Activated CD8-positive, alpha-beta memory T cell treated with anti-CD3 and anti-CD28 coated beads for 48 hours (primary cell): ENCODE measurements at places on chromosomes 5 and 9.

DNA sequence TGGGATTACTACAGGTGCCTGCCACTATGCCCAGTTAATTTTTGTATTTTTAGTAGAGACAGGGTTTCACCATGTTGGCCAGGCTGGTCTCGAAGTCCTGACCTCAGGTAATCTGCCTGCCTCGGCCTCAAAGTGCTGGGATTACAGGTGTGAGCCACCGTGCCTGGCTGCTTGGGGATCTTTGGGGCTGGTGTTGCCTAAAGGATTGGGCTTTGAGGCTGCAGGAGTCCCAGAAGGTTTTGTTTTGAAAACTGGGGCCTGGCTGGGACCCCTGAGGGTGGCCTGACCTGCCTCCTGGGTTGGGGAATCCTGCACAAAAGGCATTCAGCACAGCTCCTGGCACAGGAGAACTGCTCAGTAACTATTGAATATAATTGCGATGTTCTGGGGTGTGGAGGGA, 25.1 kb upstream of the SHB start:
- DNase-seq: no peak

GRCh38 chr9:76310577-76310976, 83.6 kb downstream of the RFK start:
- DNase-seq: no peak

- DNase-seq: no peak
Observed at GRCh38 chr9:6049798-6050197, 34.4 kb upstream of the RANBP6 start.

DNA sequence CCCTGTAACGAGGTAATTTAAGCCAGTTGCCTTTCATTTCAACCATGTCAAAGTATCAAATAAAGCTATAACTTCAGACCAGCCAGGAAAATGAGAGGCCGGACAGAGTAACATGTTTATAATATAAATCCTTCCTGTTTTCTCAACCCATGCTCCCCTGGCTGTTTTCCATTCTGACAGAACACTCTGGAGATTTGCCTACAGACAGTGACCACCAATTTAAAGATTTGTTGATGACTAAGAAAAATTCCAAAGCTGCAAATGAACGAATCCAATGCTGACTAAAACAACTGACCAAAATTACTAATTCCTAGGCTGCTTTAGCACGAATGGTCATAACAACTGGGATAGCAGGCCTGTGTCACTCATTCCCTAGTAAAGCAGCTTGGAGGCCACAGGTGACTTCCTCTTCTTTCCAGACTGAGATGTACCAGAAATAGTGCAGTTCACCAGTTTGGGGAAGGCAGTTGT, 141.4 kb downstream of the AOPEP start:
- DNase-seq: no peak

DNA sequence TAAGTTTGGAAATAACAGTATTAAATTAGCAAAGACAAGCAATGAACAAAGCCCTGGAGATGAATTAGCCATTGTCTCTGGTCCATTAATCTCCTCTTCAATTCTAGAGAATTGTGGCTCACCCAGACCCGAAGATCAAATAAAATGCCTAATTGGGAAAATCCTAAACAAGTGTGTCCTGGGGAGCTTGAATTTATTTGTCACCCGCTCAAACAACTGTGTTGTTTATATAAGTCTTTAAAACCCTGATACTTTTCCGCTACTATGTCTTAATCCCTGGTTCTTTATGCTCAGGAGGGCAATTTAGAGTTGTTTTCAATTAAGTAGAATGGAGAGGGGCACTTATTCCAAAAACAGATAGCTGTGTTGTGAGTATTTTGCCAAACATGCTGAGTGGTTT, 128.4 kb downstream of the ANXA1 start:
- DNase-seq: no peak

- no peak for DNase-seq
Observed at GRCh38 chr5:3221432-3221831, 374.2 kb upstream of the IRX1 start.

DNA sequence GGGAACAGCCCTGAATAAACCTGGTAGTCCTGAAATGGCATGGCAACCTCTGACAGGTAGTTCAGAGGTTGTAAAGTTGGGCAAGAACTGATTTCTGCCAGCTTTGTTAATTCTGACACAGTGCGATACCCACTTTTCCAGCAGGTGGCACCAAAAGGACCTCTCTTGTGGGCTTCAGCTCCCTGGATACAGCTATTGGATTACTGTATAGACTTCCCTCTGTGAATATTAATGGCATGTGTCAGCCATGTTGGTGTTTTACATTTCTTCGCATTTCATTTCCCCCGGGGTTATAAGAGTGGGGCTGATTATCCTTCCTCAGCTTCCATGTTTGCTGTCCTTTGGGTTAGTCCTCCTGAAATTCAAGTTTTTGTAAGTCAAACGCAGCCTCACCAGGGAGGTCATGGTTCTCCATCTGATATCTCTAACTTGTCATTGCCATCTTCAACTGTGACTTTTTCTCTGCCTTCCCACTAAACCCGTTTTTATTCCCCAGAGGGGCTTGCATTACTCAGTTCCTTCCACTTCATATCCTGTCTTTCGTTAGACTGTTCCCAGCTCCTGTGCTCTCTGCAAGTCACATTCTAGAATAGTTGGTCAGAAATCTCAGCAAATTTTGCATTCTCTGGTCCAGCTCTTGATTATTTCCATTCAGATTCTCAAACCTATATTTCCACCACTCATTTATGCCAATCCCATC, 135.6 kb downstream of the LIFR start:
- DNase-seq: no peak

DNA sequence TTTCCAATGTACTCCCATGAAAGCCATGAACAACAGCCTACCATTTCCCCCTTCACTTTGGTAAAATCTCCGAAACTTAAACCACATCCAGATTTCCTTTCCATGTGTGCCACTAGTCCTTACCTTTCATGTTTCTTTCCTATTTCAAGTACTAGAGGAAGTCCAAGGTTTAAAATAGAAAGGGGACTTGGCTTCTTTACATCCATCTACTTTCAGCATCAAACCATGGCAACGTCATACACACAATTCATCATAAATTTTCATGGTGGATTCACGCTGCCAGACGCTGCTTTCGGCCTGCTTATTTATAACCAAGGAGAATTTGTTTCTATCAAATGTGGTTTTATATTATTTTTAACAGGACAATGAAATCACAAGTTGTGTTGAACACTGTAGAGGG, 58.7 kb upstream of the ZNF622 start:
- no peak for DNase-seq

DNA sequence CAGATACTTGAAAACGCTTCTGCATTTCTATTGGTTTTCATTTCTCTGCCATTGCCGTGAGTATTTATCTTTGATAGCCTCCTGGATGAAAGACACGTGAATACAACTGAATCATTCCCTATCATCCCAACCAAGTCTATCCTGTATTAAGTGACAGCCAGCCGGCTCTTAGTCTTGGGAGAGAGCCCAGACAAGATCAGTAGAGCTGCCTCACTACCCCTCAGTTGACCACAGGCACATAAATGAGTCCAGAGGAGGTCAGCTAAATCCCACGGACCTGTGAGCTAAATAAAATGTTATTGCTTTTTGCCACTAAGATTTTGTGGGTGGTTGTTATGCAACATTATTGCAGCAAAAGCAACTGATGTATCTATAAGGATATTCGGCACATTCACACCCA, 639.0 kb upstream of the ACO1 start:
- DNase-seq: no peak

GRCh38 chr9:82164159-82164558, 175.6 kb downstream of the SPATA31D1 start:
- DNase-seq: no peak

DNA sequence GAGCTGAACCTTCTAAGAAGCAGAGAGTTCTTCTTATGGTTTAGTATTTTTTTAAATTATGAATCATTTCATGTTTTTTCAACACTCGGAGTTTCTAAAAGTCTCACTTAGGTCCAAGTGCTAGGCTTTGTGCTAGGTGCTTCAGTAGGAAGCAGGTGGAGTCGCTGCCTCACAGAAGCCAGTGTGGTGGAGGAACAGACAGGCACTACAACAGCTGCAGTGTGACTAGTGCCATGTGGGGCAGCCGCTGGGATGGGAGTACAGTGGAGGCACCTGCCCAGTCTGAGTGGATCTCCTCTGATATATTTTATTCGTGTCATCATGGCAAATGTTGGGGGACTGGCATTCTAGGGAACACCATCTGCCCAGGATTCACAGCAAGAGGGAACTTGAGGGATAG, 15.3 kb downstream of the PCDHGC5 start:
- DNase-seq: no peak

GRCh38 chr9:14135421-14135820, 178.5 kb downstream of the NFIB start:
- no peak for DNase-seq

DNA sequence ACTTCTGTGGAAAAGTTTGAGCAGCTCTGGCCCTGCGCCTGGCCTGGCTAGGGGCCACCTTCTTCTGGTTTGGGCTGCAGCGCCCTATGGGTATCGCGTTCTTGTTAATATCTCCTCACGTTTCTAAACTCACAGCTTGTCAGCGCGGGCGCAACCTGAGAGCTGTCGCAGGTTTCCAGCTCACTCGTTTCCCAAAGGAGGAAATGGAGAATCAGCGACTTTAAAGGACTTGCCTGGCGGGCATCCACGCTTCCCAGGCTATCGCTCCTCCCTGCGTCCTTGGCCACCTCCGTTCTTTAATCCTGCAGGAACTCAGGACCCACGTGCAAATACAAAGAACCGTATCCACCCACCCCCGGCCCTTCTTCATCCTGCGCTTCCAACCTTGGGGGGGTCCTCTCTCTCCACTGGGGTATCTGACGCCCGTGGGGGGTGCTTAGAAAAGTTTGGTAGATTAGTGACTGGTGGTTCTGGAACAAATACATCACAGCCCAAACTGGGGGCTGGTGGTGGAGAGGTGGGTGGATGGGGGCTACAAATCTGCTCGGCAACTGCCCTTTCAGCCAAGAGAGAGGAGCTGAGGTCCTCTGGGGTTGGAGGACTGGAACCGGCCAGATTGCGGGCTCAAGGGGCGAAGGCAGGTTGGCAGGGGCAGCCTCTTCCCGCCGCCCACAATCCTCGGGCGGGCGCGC, 578 bp upstream of the PSAT1 start:
- DNase-seq: no peak

DNA sequence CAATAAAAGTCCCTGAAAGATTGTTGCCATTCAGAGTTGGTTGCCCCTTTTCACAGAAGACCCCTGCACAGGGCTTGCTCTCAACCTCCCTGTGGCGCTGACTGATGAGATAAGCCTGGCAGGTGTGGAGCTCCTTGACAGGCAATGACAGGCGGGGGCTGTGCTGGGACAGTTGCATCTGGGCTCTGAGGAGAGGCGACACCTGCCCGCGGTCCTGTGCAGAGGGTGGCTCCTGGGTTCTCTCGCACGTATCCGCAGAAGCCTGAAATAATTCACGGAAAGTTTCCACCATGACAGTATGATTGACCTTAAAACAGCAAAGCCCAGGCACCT, 19.8 kb upstream of the EXOC3 start:
- DNase-seq: no peak

DNA sequence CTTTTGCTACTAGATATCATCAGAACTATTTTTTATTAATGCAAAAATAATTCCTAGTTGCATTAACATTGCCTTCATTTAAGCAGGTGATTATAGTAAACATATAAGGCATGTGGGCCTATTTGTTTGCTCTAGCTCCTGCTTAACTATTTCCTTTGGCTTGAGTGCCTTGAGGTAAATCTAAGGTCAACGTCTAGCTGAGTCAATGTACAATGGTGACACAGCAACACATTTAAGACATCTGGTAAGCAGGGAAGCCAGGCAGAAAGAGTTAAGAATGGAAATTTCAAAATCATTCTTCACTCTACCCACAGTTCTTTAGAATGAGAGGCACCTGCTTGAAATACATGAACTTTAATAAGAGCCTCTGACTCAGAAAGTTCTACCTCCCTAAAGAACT, 111.9 kb upstream of the FST start:
- no peak for DNase-seq

GRCh38 chr9:32627394-32627954, 8.0 kb downstream of the TAF1L start:
- DNase-seq: no peak

- DNase-seq: no peak
Observed at GRCh38 chr5:143194206-143194605, 209.3 kb downstream of the NR3C1 start.

DNA sequence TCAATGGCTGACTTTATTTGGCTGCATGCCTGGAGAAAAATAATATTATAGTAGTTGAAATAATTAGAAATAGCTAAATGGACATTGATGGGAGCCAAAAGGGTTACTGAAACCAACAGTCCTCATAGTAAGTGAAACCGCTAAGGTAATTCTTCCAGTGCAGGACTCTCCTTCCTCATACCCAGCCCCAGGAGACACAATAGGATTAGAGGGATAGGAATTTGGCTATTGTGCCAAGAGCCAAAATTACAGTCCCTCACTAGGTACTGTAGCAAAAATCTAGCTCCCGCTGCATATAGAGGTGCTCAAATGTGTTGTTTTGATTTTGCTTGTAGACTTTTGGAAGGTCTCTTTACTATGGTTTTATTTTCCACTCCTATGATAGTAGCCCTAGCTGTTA, 20.2 kb downstream of the GLDC start:
- no peak for DNase-seq

DNA sequence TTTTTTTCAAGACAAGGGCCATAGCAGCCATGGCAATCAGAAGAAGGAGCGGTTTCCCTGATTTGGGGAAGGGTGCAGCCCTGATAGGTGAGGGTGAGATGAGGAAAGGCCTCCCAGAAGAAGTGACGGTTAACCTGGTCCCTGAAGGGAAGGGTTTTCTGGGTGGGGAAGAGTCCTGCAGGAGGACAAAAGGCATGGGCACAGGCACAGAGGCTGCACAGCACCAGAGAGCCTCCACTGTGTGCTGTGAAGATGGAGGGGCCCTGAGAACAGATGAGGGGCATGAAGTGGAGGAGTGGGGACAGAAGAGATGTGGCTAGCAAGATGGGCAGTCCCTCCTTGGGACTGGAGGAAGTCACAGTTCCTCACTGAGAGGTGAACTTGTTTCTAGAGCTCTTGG, 46.3 kb upstream of the CXCL14 start:
- no peak for DNase-seq

GRCh38 chr5:134467231-134467630, 55.5 kb upstream of the CDKN2AIPNL start:
- DNase-seq: no peak

- DNase-seq: no peak
Observed at GRCh38 chr9:112496074-112496722, 9.6 kb downstream of the KIAA1958 start.

DNA sequence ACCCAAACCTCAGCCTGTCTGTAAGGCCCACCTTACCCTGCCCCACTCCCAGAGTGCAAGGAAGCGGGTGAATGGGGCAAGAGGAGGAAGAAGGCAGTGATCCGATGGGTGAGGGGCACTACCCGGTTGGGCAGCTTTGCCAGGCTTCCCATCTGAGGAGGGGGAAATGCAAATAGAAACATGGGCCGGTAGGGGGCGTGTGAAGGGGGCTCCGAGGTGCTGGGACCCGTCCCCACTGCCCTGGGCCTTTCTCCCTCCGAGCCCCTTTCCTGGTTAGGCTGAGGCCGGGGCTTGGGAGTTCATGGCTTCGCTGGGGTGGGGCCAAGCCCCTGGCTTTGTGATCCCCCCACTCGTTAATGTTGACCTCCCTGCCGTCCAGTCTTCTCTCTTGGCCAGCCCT, 23.6 kb upstream of the MYORG start:
- DNase-seq: no peak
